ENCODE measurements at places on chromosomes 2 and 18. TPM values are rescaled to one million over a fixed set of nuclear protein-coding genes. Genes with fewer than 3 reads are reported as not detected.

The CRYGD gene
- total RNA-seq = not detected

The SH3BP4 gene
- total RNA-seq = not detected

The TRIM54 gene
- 0.19 TPM for total RNA-seq

The PKDCC gene
- total RNA-seq = not detected

The ASTL gene
- total RNA-seq = 14.7 TPM

The GAREM2 gene
- total RNA-seq = 4.9 TPM

The SLC9A4 gene
- total RNA-seq = 0.06 TPM

The LGALSL gene
- total RNA-seq = 0.19 TPM

The TUBA4B gene
- total RNA-seq = not detected

The NOSTRIN gene
- total RNA-seq = not detected

The EVX2 gene
- not detected for total RNA-seq

The KCNIP3 gene
- total RNA-seq = not detected

The POTEE gene
- total RNA-seq = 0.48 TPM

The VAMP5 gene
- total RNA-seq = 70.8 TPM

The SPATS2L gene
- 47.1 TPM for total RNA-seq

The FBLN7 gene
- total RNA-seq = 1.8 TPM

The MC4R gene
- total RNA-seq = not detected

The MOCOS gene
- 0.23 TPM for total RNA-seq

The COLEC11 gene
- total RNA-seq = 0.77 TPM

The ALLC gene
- total RNA-seq = not detected

The FHOD3 gene
- not detected for total RNA-seq

The RTP5 gene
- 0.60 TPM for total RNA-seq

The TUBA3E gene
- total RNA-seq = not detected

The HYCC2 gene
- total RNA-seq = 37.0 TPM

The SNX17 gene
- 113 TPM for total RNA-seq

The SLC4A3 gene
- not detected for total RNA-seq

The COL4A3 gene
- total RNA-seq = not detected

The SULT1C2 gene
- not detected for total RNA-seq

The CNRIP1 gene
- not detected for total RNA-seq

The IL1A gene
- total RNA-seq = not detected

The BOD1L2 gene
- total RNA-seq = not detected

The TNFRSF11A gene
- 8.0 TPM for total RNA-seq

The EMX1 gene
- not detected for total RNA-seq

The LTBP1 gene
- 0.19 TPM for total RNA-seq

The AQP4 gene
- not detected for total RNA-seq

The AAK1 gene
- 143 TPM for total RNA-seq

The IL36RN gene
- total RNA-seq = not detected

The IL1RN gene
- total RNA-seq = 4.0 TPM

The EFR3B gene
- 0.11 TPM for total RNA-seq

The TBR1 gene
- total RNA-seq = not detected

The DES gene
- not detected for total RNA-seq

The TDRD15 gene
- not detected for total RNA-seq

The POU3F3 gene
- not detected for total RNA-seq

The RESP18 gene
- total RNA-seq = not detected

The TMEM37 gene
- not detected for total RNA-seq

The ALPI gene
- total RNA-seq = not detected

The ELOA2 gene
- not detected for total RNA-seq

Measured in activated naive CD8-positive, alpha-beta T cell treated with anti-CD3 and anti-CD28 coated beads, Interleukin-2, amount 10 ng/mL, durations not matched to agents 7 days and 5 days (primary cell).